ENCODE measurements at places on chromosomes 11 and 22.

GRCh38 chr11:33863418-33864172, 28.3 kb downstream of the LMO2 start:
- no peak for DNase-seq

DNA sequence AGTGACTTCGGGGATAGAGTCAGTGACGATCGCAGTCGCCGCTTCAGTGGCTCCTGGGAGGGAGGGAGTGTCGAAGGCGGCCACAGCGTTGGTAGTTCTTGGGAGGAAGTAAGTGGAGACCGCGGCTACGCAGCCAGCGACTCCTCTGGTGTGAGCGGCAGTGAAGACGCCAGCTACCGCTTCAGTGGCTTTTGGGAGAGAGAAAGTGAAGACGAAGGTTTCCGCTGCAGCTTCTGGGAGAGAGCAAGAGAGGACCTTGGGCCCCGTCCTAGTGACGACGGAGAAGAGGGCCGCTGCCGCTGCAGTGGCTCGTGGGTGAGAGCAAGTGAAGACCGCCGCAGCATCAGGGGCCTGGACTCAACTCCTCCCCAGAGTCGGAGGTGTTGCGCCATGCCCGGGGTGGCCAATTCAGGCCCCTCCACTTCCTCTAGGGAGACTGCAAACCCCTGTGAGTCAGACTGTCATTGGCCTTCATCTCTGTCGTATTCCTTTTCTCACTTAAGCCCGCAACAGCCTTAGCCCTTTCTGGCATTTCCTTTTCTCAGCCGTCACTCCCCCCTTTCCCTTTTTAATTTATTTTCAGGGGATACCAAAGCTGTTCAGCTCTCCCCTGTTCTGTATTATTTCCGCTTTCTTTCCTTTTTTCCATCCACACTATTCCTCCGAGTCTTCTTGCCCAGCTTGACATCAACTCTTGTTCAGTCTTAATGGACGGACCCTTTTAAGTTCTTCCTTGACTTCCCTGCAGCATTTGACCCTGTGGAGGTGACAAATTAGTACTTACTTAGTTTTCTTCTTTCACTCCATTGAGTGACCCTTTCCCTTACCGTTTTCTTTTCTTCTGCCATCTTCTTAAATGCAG, 1.0 kb downstream of the ANKRD42 start:
- DNase-seq: peak; percentile 82

- DNase-seq: no peak
Measured at GRCh38 chr11:9072626-9073176, 18.7 kb downstream of the SCUBE2 start.

GRCh38 chr11:92852229-92852628, 117.2 kb upstream of the MTNR1B start:
- no peak for DNase-seq

GRCh38 chr22:39980596-39980995, 14.2 kb upstream of the FAM83F start:
- DNase-seq: peak; percentile 49

DNA sequence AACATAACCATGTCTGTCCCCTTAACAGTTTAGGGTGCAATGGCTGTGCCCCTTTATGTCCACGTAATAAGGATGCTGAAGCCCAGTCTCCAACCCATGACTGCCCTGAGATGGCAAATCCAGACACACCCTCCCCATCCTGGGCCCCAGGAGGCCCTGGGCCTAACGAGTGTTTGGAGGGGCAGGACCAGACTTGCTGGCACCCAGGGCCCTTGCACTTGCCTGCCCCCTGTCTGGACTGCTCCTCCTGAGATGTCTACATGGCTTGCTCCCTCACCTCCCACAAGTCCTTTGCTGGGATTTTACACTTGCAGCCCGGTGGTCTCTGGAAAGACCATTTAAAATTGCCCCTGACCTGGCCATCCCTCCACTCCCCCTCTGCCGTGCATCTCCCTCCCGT, 132.2 kb upstream of the NECTIN1 start:
- DNase-seq: no peak

- no peak for DNase-seq
Measured at GRCh38 chr22:46424496-46424895, 89.0 kb downstream of the TRMU start.

DNA sequence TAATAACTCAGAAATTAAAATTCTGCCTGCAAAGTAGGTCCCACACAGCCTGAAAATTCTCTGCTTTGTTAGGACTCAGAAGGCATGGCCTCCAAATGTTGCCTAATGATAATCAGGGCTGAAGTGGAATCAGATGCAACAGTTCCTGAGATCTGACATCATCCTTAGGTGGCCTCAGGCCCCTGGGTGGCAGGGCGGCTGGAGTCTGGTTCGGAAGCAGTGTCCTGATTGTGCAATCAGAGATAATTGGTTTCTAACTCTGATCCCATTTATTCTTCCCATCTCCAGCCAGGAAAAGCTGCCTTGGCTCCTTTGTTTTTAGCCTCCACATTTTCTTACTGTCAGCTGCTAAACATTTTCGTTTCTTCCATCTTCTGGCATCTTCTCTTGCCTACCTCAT, 399.3 kb downstream of the OPCML start:
- DNase-seq: peak; percentile 63

All from islet precursor cell (in vitro differentiated cells).